Osteoblast (primary cell): ENCODE measurements at places on chromosomes 3 and 15. TPM values are rescaled to one million over a fixed set of nuclear protein-coding genes. Genes with fewer than 3 reads are reported as not detected.
A peak's percentile ranks its signal among the peaks of the same experiment; 100 is the strongest.

DNA sequence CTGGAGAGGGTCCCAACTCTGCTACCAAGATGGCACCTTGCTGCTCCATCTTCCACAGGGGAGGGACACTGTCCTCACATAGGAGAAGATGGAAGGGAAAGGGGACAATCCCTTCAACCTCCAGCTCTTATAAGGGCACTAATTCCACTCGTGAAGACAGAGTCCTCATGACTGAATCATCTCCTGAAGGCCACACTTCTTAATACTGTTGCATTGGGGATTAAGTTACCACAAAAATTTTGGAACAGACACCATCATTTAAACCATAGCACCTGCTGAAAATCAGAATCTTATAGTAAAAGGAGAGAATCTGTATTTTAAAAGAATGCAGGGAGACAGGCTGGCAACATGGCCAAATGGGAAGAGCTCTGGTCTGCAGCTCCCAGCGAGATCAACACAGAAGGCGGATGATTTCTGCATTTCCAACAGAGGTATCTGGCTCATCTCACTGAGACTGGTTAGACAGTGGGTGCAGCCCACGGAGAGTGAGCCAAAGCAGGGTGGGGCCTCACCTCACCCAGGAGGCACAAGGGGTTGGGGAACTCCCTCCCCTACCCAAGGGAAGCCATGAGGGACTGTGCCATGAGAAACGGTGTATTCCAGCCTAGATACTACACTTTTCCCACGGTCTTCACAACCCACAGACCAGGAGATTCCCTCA, 69.4 kb upstream of the LIPC start:
- H3K4me3 ChIP-seq: no peak overlapping the region
- H3K36me3 ChIP-seq: no peaks in the 10 kb centered on the region
- H3K27me3 ChIP-seq: peaks cover 19% of the 10 kb centered on the region
- H3K4me1 ChIP-seq: peaks cover 16% of the 10 kb centered on the region
- H3K27ac ChIP-seq: no peak overlapping the region

GRCh38 chr3:113147681-113148261, 63.6 kb upstream of the BOC start:
- no peak overlapping the region for H3K4me3 ChIP-seq
- peaks cover 21% of the 10 kb centered on the region for H3K27me3 ChIP-seq
- H3K4me1 ChIP-seq: no peaks in the 10 kb centered on the region
- H3K36me3 ChIP-seq: no peaks in the 10 kb centered on the region
- no peak for DNase-seq
- H3K27ac ChIP-seq: no peak overlapping the region

DNA sequence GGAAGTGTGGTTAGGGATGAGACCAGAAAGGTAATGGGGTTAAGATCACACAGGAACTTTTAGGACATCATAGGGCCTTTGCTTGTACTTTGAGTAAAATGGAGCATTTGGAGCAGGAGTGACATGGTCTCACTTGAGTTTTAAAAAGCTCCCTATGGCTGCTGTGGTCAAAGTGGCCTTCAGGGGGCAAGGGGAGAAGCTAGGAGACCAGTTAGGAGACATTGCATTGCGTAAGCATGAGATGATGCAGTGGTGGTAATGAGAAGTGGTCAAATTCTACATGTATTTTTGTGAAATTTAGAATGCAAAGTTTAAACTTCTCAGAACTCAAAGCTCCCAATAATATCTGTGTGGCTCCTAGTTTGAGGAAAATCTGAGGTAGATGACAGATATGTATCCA, 27.9 kb downstream of the MED12L start:
- H3K4me3 ChIP-seq: no peak overlapping the region
- H3K36me3 ChIP-seq: no peaks in the 10 kb centered on the region
- no peak overlapping the region for H3K27ac ChIP-seq
- H3K4me1 ChIP-seq: no peaks in the 10 kb centered on the region
- no peak for DNase-seq

DNA sequence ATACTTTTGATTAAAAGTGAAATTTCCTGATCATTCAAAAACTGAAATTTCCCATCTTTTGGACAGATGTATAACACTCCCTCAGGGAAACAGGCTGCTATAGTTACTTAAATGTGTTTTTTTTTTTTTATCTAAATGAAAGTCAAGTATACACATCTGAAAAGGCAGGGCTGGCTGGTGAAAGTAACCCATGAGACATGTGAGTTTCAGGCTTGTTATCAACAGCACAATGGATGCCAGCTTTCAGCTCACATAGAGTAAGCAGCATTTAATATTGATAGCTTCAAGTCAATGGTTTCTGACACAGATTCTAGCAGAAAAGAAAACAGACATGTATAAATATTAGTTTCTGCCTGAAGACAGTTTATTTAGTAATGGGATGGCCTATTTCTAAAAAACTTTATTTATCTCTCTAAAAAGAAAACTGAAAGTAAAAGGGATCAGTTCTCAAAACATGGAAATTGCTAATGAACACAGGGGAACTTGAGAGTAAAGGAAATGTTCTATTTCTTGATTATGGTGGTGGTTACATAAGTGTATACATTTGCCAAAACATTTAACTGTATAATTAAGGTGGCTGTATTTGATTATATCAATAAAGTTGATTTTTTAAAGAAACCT, 89.7 kb upstream of the CMC1 start:
- H3K4me1 ChIP-seq: no peaks in the 10 kb centered on the region
- H3K27ac ChIP-seq: no peak overlapping the region
- H3K27me3 ChIP-seq: no peaks in the 10 kb centered on the region
- H3K36me3 ChIP-seq: no peaks in the 10 kb centered on the region
- no peak overlapping the region for H3K4me3 ChIP-seq

DNA sequence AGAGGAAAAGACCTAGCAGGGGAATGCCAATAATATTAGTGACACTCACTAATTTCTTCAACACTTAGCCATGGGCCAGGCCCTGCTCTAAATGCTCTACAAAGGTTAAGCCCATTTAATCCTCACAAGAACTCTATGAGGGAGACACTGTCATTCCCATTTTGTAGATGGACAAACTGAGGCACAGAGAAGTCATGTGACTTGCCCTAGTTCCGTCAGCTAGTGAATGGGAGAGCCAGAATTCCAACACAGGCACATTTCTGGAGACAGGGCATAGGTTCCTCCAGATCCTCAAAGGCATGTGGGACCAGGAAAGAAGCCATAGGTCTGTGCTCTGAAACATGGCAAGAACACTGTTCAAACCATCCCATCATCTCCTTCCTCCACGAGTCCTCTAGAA, 31.5 kb downstream of the LOXL1 start:
- H3K27ac ChIP-seq: peak overlapping the region; percentile 73
- H3K27me3 ChIP-seq: no peaks in the 10 kb centered on the region
- DNase-seq: peak; percentile 11
- peaks cover 43% of the 10 kb centered on the region for H3K4me1 ChIP-seq
- no peak overlapping the region for H3K4me3 ChIP-seq

GRCh38 chr3:98646680-98647079, 53.3 kb upstream of the CPOX start:
- H3K4me1 ChIP-seq: no peaks in the 10 kb centered on the region
- H3K27ac ChIP-seq: no peak overlapping the region
- H3K4me3 ChIP-seq: no peak overlapping the region

The TMC3 gene
- total RNA-seq: not detected in 2 replicates

DNA sequence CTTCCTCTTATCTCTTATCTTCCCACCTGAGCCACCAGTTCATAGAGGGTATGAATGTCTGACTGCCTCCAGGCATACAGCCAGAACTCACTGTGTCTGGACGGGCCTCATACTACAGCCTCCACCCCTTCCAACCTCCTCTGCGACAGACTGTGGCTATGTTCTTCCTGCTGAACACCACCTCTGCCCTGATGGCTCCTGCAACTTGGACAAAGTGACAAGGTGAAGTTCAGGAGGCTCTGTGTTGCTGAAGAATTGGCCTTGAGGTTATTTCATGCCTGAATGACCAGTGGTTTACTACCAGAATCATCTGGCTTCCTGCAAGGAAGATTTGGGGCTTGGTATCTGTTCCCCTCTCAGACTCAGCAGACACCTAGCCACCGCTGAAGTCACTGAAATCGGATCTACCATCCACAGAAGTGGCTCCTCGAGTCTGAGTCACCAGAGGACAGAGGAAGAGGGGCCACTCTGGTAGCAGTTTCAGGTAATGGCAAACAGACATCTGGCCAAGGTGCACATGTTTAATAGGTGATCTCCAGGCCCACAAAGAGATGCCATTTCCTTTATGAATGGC, 14.2 kb upstream of the ULK3 start:
- no peaks in the 10 kb centered on the region for H3K27me3 ChIP-seq
- no peak overlapping the region for H3K27ac ChIP-seq
- DNase-seq: peak; percentile 74
- peaks cover 17% of the 10 kb centered on the region for H3K36me3 ChIP-seq
- H3K4me1 ChIP-seq: no peaks in the 10 kb centered on the region
